Right ventricle myocardium inferior (tissue), 1 donor: ENCODE measurements at places on chromosomes 2 and 18. TPM values are rescaled to one million over a fixed set of nuclear protein-coding genes. Genes with fewer than 3 reads are reported as not detected.

DNA sequence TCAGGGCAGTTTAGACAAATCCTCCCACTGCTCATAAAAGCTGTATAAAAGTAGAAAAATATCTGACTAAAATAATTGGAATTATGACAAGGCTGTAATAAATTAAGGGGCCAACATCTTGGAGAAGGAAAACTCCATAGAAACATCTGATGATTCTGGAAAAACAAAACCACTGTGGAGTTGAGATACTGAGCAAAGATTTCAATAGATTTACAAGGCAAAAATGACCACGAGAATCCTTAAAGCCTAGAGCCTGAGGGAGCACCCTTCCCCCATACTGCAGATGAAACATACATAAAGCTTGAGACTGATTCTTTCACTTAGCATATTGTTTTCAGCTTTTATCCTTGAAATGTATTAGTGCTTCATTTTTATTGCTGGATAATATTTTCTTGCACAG, 286.4 kb upstream of the MMADHC start:
- DNase-seq, result no peak

RGPD3 gene
- 0.16 TPM for total RNA-seq

DNA sequence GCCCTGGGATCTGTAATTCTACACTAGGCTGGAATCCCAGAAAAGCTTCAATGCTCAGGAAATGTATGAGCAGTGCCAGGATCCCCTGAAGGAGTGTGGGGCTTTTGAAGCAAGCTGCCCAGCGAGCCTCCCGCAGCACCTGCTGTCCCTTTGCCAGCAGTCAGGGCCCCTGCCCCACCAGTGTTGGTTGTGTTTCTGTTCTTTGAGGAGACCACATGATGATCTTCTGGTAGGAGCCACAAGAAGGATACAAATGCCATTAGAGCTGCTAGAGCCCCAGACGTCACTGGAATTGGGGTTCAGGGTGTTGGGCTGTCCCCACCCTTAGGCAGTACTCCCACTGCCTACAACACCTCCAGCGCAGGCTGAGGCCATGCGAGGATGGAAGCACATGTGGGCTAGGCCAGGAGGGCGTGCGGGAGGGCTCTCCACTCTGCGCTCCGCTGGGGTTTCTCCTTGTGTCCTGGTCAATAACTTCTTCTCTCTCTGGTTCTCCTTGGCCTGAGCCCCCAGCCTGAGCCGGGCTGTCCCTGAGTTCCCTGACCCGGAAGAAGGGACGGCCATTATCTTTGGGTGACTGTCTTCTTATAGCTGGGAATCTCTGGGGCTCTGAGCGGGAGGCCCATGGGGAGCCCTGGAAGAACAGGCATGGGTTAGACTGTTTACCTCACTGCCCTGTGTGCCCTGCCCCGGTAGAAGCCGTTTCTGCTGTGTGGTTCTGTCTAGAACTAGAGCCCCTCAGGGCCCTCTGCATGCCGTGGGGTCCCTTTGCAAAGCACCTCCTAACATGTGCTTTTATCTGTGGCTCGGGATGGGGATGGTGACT, 73.9 kb downstream of the LRRFIP1 start:
- peak; percentile 65 for DNase-seq

SRD5A2 gene
- total RNA-seq, result not detected

GRCh38 chr2:54755641-54756326, 32.3 kb downstream of the EML6 start:
- DNase-seq, result no peak

GTF2A1L gene
- total RNA-seq, result not detected

GCA gene
- total RNA-seq, result 11.2 TPM

C2orf66 gene
- not detected for total RNA-seq

KCNK3 gene
- 4.5 TPM for total RNA-seq

DNA sequence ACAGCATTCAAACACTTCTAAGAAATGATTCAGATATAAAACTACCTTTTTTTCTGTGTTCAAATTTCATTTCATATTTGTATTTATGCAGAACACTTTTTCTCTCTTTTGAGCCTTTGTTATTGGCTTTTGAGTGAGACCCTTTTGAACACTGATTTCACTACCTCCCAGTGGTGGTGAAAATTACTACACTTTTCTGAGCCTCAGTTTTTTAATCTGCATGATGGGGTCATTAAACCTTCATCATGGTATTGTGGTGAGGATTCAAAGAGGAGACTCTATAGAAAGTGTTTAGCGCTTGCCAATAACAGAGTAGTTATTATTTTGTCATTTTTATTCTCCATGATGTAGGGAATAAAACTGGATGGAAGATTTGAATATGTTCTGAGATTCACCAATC, 169.8 kb downstream of the THSD7B start:
- no peak for DNase-seq
